ENCODE measurements at places on chromosomes 7 and 10. TPM values are rescaled to one million over a fixed set of nuclear protein-coding genes. Genes with fewer than 3 reads are reported as not detected.

GRCh38 chr10:8088504-8088903, 34.0 kb downstream of the GATA3 start:
- DNase-seq, result no peak

- peak; percentile 50 for DNase-seq
Measured at GRCh38 chr10:74589226-74589673, 237.2 kb upstream of the KAT6B start.

- DNase-seq, result peak; percentile 52
Measured at GRCh38 chr10:21195252-21195651, 298.1 kb upstream of the NEBL start.

DNA sequence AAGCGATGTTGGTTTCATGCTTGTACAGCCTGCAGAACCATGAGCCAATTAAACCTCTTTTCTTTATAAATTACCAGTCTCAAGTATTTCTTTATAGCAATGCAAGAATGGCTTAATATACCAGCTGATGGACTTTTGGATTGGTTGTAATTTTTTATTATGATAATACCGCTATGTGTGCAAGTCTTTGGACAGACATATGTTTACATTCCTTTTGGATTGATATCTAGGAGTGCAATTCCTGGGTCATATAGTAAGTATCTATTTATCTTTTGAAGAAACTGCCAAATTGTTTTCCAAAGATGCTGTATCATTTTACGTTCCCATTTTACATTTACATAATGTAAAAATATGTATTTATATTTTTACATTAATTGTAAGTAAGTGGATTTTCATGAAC, 81.2 kb upstream of the PIP4K2A start:
- DNase-seq, result no peak

- peak; percentile 77 for DNase-seq
Measured at GRCh38 chr7:124042826-124043225, 10.0 kb upstream of the TMEM229A start.

DNA sequence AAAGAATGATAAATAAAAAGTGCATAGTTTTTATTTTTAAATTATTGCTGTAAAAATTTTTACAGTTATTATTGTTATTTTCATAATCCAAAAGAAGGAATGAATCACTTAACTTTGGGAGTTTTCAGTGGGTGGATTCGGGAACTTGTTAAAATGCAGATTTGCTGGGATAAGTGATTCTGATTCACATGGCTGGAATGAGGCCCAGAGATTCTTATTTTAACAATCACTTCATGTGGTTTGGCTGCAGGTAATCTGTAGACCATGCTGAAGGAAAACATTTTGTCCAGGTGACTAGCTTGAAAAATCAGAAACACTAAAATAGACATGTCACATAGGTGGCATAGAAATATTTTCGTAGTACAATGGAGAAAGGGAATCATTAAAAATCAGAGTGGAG, 13.9 kb downstream of the CROT start:
- peak; percentile 91 for DNase-seq

- DNase-seq, result no peak
Measured at GRCh38 chr7:98651760-98652159, 34.7 kb downstream of the NPTX2 start.

- DNase-seq, result no peak
Measured at GRCh38 chr7:150368096-150368883, at the start of gene REPIN1. REPIN1 (plus strand) TSS chr7:150368822; CDS start chr7:150369712, 890 bp downstream.

DNA sequence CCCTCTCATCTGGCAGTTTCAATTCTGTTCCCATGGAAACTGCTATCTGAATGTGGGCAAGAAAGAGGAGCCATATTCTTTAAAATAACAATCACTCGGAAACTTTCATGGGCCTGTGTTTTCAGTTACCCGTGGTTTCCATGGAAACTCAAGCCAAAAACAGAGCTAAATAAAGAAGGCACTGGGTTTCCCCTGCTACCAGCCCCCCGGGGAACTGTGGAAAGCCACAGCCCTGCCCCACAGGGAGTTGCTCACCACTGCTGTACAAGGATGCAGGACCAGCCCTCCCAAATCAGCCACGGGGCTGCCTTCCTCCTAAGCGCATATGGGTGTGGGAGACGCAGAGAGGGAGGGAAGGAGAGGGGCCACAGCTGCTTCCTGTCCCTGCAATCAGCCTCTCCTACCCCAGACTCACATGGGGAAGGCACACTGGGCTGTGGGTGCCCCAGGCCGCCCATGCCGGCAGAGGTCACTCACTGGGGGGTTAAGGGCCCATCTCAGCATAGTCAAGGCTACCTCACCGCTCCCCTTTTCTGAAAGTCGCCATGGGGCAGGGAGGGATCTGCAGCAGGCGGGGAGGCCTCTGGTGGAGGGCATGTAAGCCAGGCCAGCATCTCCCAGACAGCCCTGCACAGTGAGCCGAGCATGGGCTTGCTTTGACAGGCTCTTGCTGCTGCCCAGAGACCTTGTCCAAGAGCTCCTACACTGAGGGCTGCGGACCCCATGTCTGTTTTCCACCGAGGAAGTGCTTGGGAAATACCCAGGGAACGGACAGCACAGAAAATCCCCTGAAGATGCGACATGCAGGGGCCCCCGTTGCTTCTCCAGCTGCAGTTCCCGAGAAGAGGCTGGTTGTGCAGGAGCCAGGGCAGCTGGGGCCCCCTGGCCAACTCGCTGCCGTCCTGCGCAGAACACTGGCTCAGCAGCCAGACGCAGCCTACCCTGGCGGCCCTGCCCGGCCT, 157.3 kb upstream of the PPP2R2D start:
- no peak for DNase-seq

DNA sequence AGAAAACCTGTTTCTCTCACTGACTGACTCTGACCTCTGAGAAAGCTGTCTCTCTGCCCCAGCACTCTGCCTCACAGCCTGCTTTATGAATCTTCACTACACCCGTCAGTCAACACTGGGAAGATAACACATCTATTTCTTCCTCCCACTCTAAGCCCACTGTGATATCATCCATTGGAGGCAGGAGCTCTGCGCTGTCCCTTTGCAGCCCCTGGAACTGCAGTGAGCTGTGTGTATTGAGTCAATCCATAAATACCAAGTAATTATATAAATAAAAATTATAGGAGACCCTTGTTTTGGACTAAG, 17.2 kb upstream of the FXYD4 start:
- no peak for DNase-seq

DNA sequence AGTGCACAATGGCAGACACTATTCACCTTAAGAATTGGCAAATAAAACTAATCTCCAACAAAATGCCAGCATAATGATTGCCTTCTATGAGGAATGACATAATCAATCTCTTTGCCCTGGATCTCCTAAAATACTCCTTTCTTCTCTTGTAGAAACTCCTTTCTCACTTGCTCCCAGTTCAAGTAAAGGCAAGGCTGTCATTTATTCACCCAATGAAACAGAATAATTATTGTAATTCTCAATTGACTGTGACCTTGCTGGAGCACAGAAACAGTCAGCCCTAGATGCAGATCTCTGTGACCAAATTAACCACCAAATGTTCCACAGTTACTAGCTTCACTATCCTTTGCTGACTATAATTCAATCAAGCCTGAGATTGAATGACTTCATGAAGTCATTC, 99.3 kb downstream of the SEMA3C start:
- no peak for DNase-seq

The RBP3 gene
- not detected for total RNA-seq

The CDC123 gene
- total RNA-seq, result 106 TPM

The CALHM3 gene
- total RNA-seq, result not detected

The C10orf62 gene
- not detected for total RNA-seq

The NSUN5 gene
- total RNA-seq, result 39.3 TPM

The GIMAP1 gene
- total RNA-seq, result not detected

The MBL2 gene
- total RNA-seq, result not detected

Data from bronchial epithelial cell (primary cell).